SK-MEL-5 (cell line): ENCODE measurements at places on chromosomes 7 and 10. TPM values are rescaled to one million over a fixed set of nuclear protein-coding genes. Genes with fewer than 3 reads are reported as not detected.

DNA sequence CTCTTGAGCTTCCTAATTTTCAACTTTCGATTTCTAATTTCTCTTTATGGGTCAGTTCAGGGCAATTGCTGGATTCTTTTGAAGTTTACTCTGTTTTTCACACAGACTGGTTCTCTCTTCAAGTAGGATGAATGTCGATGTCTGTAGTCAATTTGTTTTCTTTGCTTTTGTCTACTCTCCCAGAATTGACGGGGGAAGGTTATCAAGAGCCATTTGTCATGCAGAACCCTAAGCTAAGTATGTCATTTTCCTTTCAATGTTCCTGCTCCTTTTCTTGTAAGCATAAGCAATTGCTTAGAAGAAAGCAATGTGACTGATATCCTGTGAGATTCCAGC lies 53.7 kb downstream of the SLC39A12 start:
- no peak for DNase-seq

DNA sequence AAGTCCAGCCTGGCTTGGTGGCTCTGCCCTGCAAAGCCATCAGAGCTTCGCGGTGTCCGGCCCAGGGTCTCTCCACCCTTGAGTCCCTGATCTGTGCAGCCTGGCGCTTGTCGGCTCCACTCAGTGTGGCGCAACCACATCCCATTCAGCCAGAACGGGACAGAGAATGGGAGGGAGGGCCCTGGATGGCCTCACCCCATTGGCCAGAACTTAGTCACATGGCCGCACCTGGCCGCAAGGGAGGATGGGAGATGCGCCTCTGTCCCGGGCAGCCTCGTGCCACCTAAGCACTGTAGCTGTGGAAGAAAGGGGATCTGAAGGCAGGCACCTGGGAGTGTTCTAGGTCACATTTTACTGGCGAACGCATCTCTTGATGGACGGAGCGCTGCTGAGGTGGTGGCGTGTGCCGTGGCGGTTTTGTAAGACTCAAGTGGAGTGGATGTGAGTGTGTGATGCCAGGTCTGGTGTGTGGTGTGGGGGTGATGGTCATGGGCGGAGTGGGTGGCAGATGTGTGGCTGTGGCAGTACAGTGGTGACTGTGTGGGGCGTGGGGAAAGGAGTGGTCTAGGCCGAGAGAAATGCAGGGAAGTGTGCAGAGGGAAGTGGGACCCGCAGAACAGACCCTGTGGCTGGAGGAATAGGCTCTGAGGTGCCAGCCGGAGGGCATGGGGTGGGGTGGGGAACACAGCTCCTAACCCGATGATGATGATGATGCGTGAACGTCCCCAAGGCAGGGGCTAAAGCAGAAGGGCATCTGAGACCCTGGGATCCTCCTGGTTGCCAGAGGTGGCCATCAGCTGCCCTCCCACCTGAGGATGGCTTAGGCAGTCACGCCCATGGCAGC lies 19.0 kb downstream of the CLEC2L start:
- DNase-seq, result no peak

- no peak for DNase-seq
These were observed 98.7 kb downstream of the CTBP2 start for GRCh38 chr10:125061557-125062226.

- DNase-seq, result no peak
These were observed 19.3 kb upstream of the FRMD4A start for GRCh38 chr10:14350006-14350405.

The TLX1 gene
- not detected in 2 replicates for total RNA-seq

The HELLS gene
- total RNA-seq, result 24.3 and 29.1 TPM in 2 replicates

The HHEX gene
- total RNA-seq, result 0.19 and 0.48 TPM in 2 replicates

The HMX2 gene
- total RNA-seq, result not detected in 2 replicates

The ZNF425 gene
- 1.5 and 1.7 TPM in 2 replicates for total RNA-seq

The GPR158 gene
- total RNA-seq, result 10.8 and 12.3 TPM in 2 replicates

The PURB gene
- total RNA-seq, result 23.4 and 24.0 TPM in 2 replicates
